ENCODE measurements at places on chromosomes 3 and 15.

DNA sequence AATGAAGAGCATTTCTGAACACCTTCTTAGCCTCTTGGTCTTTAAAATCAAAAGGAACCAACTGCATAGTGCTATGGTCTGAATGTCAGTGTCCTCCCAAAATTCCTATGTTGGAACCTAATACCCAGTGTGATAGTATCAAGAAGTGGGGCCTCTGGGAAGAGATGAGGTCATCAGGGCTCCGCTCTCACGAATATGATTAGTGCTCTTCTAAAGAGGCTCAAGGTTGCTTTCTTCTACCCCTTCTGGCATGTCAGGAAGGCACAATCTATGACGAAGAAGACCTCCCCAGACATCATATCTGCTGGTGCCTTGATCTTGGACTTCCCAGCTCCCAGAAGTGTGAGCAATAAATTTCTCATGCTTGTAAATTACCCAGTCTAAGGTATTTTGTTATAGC, 209.5 kb downstream of the MAGI1 start:
- no peaks in the 10 kb centered on the region for H3K27me3 ChIP-seq
- no peak overlapping the region for H3K4me3 ChIP-seq
- H3K36me3 ChIP-seq: no peaks in the 10 kb centered on the region
- H3K27ac ChIP-seq: peak overlapping the region; percentile 52

GRCh38 chr15:52183562-52184173, 7.5 kb downstream of the GNB5 start:
- H3K4me1 ChIP-seq: no peaks in the 10 kb centered on the region
- peak; percentile 52 for DNase-seq
- no peak overlapping the region for H3K4me3 ChIP-seq
- H3K36me3 ChIP-seq: no peaks in the 10 kb centered on the region
- H3K27ac ChIP-seq: no peak overlapping the region

- no peaks in the 10 kb centered on the region for H3K27me3 ChIP-seq
- H3K27ac ChIP-seq: no peak overlapping the region
- H3K4me3 ChIP-seq: no peak overlapping the region
- H3K4me1 ChIP-seq: no peaks in the 10 kb centered on the region
Measured at GRCh38 chr15:96300836-96301235, 29.7 kb upstream of the NR2F2 start.

DNA sequence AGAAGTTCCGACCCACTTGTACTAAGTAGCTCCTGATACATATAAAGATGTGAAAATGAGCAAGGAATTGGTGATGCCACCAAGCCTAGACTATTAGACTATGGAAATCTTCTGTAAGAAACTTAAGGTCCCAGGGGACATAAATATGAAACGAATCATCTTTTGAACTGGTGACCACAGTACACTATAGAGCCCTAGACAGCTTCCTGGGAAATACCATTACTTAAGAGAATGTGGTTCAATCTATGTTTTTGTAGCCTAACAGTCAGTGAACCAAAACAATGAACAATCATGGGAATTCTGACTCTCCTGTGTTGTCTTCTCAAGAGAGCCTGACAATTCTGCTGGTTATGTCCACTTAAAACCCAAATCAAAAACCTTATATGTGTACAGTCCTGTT, 191.6 kb downstream of the GREM1 start:
- DNase-seq: no peak
- no peak overlapping the region for H3K4me3 ChIP-seq
- H3K4me1 ChIP-seq: peaks cover 9% of the 10 kb centered on the region
- peaks cover 10% of the 10 kb centered on the region for H3K36me3 ChIP-seq
- no peaks in the 10 kb centered on the region for H3K27me3 ChIP-seq

DNA sequence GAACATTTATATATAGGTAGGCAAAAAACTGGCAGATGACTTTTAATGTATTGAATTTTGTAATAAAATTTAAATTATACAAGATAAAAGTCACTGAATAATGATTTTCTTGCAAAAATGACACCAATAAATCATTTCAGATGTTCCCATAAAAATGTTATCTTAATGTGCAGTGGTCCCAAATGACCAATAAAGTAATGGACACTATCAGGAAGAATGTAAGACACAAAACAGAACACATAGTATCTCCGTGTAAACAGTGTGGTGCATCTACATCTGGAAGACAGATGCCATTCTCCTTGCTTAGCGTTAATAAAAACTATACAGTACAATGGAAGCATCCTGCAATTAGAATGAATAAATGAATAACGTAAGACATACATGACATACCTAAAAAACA, 41.5 kb downstream of the FGF7 start:
- peaks cover 38% of the 10 kb centered on the region for H3K36me3 ChIP-seq
- no peaks in the 10 kb centered on the region for H3K4me1 ChIP-seq
- no peak overlapping the region for H3K27ac ChIP-seq
- DNase-seq: no peak
- no peak overlapping the region for H3K4me3 ChIP-seq

DNA sequence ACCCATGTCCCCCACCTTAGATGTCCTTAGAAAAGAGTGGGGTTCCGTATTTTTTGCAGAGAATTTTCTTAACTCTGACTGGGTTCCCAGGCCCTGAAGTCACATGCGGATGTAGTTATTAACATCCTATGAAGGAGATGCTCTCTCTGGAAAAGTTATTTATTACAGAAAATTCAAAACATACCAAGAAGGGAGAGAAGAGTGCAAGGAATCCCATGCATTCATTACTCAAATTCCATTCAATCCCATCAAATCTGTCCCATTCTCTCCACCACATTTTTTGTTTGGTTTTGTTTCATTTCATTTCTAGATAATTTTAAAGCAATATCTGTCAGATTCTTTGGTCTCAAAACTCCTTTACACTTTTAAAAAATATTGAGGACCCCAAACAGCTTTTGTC, 34.3 kb upstream of the ANKRD34C start:
- H3K36me3 ChIP-seq: no peaks in the 10 kb centered on the region
- H3K27ac ChIP-seq: no peak overlapping the region

DNA sequence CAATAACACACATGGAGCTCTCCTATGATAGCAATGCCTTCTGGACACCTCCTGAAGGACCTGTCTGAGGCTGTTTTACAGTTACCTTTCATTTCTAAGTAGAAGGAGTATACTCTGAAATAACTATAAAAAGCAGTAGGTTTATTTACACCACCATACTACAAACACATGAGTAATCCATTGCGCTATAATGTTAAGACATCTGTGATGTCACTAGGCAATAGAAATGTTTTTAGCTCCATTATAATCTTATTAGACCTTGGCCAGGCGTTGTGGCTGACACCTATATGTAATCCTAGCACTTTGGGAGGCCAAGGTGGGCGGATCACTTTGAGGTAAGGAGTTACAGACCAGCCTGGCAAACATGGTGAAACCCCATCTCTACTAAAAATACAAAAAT, 24.7 kb downstream of the PXK start:
- no peaks in the 10 kb centered on the region for H3K36me3 ChIP-seq
- H3K27me3 ChIP-seq: no peaks in the 10 kb centered on the region
- no peaks in the 10 kb centered on the region for H3K4me1 ChIP-seq
- no peak overlapping the region for H3K27ac ChIP-seq
- no peak for DNase-seq

GRCh38 chr3:44241706-44242105, at the start of gene TOPAZ1:
Gene TOPAZ1, plus strand, starts transcription at chr3:44241886. Its CDS starts 168 bp downstream, at chr3:44242054.
- no peaks in the 10 kb centered on the region for H3K36me3 ChIP-seq
- H3K4me1 ChIP-seq: no peaks in the 10 kb centered on the region

DNA sequence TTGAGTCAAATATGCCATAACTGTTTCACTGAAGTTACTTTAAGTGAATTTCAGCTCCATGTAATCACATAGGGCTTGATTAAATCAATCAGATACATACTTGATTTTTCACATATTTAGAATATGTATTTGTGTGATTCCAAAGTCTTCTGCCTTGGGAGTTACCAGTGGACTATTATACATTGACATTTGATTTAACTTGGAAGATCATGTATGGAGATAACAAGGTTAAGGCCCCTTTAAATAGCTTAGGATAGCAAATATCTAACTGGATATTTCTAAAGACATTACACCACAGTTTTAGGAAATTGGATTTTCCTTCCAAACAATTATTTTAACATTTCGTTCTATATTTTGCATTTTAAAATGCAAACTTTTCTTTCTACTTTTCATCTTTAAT, 405.0 kb downstream of the RAP2B start:
- H3K27ac ChIP-seq: no peak overlapping the region
- H3K27me3 ChIP-seq: no peaks in the 10 kb centered on the region
- DNase-seq: no peak
- H3K4me1 ChIP-seq: peaks cover 10% of the 10 kb centered on the region

- peak overlapping the region; percentile 54 for H3K4me3 ChIP-seq
- no peak overlapping the region for H3K27ac ChIP-seq
- H3K27me3 ChIP-seq: no peaks in the 10 kb centered on the region
- DNase-seq: no peak
Measured at GRCh38 chr3:170038434-170039110, 777 bp downstream of the GPR160 start.

DNA sequence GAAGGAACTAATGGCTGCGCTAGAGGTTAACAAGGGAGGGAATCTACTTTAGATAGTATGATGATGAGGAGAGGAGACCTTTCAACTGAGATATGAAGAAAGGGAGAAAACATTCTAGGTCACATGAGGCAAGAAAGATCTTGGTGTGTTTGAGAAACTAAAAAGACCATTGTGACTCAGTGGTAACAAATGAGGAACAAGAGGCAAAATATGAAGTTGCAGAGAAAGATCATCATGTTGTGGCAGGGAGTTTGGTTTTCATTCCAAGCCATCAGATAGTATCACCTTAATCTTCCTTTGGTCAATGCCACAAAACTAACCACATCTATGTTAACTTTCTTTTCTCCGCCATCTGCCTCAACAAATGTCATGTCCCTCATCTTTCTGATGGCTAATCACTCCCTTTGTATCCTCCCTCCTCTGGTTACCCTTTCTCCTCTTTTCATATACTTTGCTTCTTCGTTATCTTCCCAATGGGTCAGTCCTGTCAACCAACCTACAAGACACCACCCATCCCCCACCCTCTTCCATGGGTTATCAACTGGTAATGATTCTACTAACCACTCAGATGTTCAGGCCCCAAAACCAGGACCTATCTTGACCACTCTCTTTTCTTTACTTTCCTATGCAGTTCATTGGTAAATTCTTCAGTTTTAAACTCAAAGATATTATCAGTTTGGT, 2.4 kb upstream of the PDCD6IP start:
- no peak for DNase-seq
- no peak overlapping the region for H3K27ac ChIP-seq
- no peaks in the 10 kb centered on the region for H3K36me3 ChIP-seq
- no peaks in the 10 kb centered on the region for H3K4me1 ChIP-seq
- H3K27me3 ChIP-seq: no peaks in the 10 kb centered on the region

DNA sequence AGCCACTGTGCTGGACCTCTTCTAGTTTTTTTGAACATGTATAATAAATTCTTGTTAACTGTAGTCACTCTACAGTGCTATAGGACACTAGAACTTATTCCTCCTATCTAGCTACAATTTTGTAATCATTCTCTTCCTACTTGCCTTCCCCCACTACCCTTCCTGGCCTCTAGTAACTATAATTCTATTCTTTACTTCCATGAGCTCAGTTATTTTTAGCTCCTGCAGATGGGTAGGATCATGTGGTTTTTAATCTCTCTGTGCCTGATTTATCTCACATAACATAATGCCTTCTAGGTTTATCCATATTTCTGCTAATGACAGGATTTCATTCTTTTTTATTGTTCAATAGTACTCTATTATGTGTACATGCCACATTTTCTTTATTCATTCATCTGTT, 113.2 kb upstream of the FGF7 start:
- H3K27ac ChIP-seq: no peak overlapping the region
- no peak for DNase-seq
- no peaks in the 10 kb centered on the region for H3K27me3 ChIP-seq
- no peaks in the 10 kb centered on the region for H3K4me1 ChIP-seq
- H3K36me3 ChIP-seq: no peaks in the 10 kb centered on the region

- H3K27ac ChIP-seq: peak overlapping the region; percentile 39
- DNase-seq: peak; percentile 85
- no peak overlapping the region for H3K4me3 ChIP-seq
- peaks cover 18% of the 10 kb centered on the region for H3K4me1 ChIP-seq
Measured at GRCh38 chr3:52190294-52191074, 7.5 kb upstream of the ALAS1 start.

GRCh38 chr3:100710261-100710968, 1.1 kb downstream of the TFG start:
- H3K27me3 ChIP-seq: no peaks in the 10 kb centered on the region
- DNase-seq: peak; percentile 62
- peak overlapping the region; percentile 60 for H3K27ac ChIP-seq
- peak overlapping the region; percentile 87 for H3K4me3 ChIP-seq
- peaks cover 29% of the 10 kb centered on the region for H3K36me3 ChIP-seq

- DNase-seq: no peak
- peak overlapping the region; percentile 70 for H3K4me3 ChIP-seq
- no peaks in the 10 kb centered on the region for H3K27me3 ChIP-seq
- H3K27ac ChIP-seq: no peak overlapping the region
- H3K4me1 ChIP-seq: 0 out of 2 replicates have a peak, but pooled peaks cover 2% of the 10 kb centered on the region
Measured at GRCh38 chr15:34436126-34436955, 1.3 kb downstream of the GOLGA8A start.

- no peaks in the 10 kb centered on the region for H3K27me3 ChIP-seq
- H3K4me3 ChIP-seq: no peak overlapping the region
- peaks cover 8% of the 10 kb centered on the region for H3K4me1 ChIP-seq
- no peak overlapping the region for H3K27ac ChIP-seq
- DNase-seq: no peak
Measured at GRCh38 chr3:184144505-184144904, 9.3 kb downstream of the EIF2B5 start.

GRCh38 chr15:40471808-40472150, 995 bp downstream of the CHST14 start:
- no peaks in the 10 kb centered on the region for H3K27me3 ChIP-seq
- no peak for DNase-seq
- peak overlapping the region; percentile 100 for H3K4me3 ChIP-seq
- peaks cover 17% of the 10 kb centered on the region for H3K4me1 ChIP-seq

DNA sequence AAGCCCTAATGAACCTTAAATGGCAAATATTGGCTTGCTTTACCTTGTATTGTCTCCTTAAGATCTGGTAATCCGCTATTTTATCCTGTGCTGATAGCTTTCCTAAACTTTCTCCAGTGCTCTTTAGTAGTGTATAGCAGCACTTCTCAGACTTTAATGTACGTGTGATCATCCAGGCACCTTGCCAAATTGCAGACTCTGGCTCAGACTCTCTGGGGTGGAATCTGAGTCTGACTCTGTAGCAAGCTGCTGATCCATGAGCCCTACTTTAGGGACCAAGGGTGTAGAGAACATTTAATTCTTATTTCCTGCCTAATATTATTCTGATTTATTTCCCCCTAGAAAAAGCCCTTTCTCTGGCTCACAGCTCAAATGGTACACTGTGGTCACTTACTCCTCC, 518.8 kb upstream of the ZNF385D start:
- H3K4me3 ChIP-seq: no peak overlapping the region
- H3K27me3 ChIP-seq: no peaks in the 10 kb centered on the region
- DNase-seq: no peak
